ENCODE measurements at places on chromosomes 2 and 18.

DNA sequence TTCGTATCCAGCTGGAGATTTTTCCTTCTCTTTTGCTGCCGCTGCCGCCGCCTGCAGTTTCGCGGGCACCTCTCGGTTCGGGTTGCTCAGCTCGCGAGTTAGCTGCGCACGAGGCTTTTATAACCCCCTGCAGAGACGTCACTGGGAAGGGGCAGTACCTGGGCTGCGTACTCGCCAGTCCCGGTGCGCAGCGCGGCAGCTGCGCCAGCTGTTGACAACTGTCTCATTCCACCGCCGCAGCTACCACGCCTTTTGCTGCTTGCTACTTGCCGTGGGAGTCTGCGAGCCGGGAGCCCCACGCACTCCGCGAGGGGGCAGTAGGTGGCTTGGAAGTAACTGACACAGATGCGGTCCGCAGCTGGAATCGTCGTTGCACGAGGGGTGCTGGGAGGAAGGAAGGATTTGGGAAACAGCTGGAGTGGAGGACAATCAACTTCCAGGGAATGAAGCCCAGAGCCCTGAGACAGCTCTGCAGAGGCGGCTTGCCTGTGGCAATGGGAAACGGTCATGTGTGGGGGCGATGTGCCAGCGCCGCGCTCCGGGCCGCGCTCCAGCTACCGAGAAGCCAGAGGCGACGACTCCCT lies at the start of gene TACR1:
TACR1 (minus strand) TSS at position 93 of the 584 bp plus-strand sequence. CDS start 586 bp downstream, outside the sequence.
- DNase-seq: no peak

DNA sequence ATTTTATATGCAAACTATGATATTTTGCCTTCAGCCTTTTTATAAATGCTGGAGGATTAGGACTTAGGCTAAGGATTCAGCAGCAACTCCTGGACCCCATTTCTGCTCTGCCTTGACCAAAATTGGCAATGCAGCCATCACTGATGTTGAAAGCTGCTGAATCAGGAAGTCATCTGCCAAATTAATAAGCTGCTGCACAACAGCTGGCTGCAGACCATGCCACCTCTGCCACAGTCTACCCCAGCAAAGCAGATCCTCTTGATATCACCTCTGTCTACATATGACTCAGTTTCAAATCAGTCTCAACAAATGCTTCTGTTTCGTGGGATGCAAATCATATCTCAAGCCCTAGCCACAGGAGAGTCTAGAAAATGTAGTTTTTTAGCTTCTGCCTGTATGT lies 7.1 kb upstream of the SOS1 start:
- no peak for DNase-seq

GRCh38 chr18:79639072-79639829 lies 40.4 kb upstream of the CTDP1 start:
- DNase-seq: no peak

- DNase-seq: no peak
Measured at GRCh38 chr2:6671913-6672312, 193.8 kb downstream of the CMPK2 start.

- DNase-seq: no peak
Measured at GRCh38 chr2:26235089-26235488, 9.3 kb downstream of the HADHA start.

DNA sequence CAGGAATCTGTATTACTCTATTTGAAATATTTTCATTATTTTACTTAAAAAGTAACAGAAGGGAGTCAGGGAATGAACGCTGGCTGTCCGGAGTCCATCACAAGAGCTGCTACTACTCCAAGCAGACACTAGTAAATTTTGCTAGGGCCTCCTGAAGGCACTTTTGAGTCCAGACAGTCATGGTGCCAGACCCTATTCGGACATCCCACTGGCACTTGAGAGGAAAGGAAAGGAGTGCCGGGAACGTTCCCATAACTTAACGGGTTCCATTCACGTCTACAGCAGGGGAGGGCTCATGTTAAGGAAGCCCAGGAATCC lies 563 bp upstream of the GMCL1 start:
- DNase-seq: no peak

DNA sequence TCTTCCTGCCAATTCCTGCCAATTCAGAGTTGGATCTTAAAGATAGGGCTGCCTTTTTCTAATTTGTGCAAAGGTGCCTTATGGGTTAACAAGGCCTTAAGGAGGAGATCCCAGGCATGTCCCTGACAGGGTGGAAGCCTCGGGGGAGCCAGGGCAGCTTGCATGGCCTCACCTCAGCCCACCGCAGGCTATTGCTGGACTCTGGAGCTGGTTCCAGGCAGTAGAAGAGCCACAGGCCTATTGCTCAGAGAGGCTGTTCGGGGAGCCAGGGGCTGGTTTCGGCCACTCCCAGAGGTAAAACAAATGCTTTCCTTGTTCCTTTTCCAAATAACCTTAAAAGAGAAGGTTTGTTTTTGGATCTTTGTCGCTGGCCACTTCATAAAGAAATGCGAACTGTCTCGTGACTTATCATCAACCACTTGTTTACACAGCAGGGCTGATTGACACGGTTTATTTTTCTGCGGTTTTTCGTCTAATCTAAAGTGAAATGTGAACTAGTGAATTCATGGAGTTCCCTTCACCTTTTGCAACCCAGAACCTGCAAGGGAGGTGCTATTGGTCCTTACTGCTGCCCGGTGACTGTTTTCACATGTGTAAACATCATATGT lies 108.6 kb downstream of the APOB start:
- DNase-seq: no peak

DNA sequence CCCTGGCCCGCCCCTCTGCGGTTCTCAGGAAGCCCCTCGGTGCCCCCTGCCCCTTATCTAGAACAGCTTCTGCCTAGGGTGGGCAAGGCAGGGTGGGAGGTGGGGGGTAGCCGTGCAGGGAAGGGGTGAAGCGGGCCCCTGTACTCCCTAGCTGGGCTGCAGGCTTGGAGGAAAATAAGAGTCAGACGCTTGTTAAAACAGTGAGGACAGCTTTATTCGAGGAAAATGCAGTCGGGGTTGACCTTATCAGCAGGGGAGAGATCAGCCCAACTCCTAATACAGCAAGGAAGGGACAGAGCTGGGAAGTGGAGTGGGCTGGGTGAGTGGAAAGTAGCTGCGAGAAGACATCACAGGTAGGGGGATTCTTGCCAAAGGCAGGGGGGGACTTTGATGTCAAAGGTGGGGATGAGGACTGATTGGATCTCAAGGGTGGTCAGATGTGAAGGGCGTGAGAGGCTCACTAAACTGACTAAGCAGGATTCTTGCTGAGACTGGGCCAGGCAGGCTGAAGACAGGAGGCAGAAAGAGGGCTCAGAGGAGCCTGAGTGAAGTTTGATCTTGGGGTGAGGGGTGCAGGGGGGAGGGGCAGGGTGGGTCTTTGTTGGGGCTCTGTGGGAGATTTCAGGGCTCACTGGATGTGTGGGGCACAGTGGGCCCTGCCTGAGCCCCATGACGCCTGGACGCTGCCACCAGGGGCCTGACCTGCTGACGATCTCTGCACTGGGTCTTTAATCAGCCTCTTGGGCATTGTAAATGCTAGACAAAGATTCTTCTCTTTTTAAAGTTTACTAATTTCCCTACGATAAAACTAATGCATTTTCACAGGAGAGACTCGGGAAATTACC lies 29.9 kb downstream of the HPCAL1 start:
- no peak for DNase-seq

GRCh38 chr2:54675738-54676137 lies 47.7 kb upstream of the EML6 start:
- no peak for DNase-seq

DNA sequence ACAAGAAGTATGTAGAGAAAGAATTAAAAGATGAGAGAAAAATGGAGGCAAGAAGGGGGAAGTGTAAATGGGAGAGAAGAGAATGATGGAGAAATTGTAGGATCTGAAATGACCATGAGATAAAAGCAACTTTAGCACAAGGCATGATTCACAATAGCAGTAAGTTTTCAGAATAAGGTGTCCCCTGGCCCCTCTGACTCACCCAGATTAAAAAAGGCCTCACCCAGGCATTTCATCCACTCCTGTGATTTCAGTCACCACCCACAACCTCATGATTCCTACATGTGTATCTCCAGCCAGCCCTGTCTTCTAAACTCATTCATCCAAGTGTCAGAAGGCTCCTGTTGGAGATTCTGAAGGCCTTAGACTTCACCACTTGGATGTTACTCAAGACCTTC lies 56.6 kb downstream of the SP100 start:
- DNase-seq: no peak
